ENCODE measurements at places on chromosomes 5 and 9. TPM values are rescaled to one million over a fixed set of nuclear protein-coding genes. Genes with fewer than 3 reads are reported as not detected.

Gene SLC6A19
- polyA plus RNA-seq = not detected

DNA sequence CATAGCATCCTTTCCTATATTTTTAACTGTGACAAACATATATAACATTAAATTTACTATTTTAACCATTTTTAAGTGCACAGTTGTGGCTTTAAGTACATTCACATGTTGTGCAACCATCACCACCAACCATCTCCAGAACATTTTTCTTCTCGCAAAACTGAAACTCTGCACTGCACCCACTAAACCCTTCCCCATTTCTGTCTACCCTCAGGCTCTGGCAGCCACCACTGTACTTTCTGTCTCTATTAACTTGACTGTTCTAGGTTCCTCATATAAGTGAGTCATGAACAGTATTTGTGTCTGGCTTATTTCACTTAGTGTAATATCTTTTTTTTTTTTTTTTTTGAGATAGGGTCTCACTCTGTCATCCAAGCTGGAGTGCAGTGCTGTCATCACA lies 25.5 kb downstream of the KCNMB1 start:
- no peak for DNase-seq

Gene DHFR
- 8.5 TPM for polyA plus RNA-seq

Gene PCDHGA7
- 0.23 TPM for polyA plus RNA-seq

DNA sequence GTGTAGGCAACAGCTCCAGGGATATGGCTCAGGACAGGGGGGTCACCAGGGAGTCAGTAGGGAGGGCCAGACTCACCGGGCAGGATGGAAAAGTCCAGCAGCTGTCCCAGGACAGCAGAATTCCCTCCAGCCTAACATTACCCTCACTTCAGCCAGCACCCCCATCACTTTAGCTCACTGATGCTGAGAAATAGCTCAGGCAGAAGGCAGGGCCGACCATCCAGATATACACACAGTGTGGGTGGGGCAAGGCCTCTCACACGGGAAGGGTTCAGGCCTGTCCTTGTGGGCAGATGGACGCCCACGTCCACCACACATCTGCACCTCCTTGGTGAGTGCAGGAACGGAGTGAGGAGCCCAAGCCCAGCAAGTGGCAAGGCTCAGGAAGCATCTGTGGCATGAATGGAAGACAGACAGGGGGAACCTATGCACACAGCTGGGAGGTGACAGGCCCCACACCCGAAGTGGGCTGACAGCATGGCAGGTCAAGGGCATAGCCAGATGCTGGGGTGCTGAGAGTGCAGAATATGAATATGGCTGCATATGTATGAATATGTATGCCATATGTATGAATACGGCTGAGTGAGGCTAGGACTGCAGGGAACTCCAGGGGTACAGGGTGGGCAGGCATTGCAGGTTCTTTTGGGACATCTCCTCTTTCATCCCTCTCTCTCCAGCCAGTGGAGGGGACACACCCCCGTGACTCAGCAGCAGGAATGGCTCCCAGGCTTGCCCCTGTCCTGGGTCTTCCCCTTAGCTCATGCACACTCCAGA lies 17.0 kb downstream of the BICD2 start:
- no peak for DNase-seq

Gene COL23A1
- not detected for polyA plus RNA-seq

GRCh38 chr9:15206903-15207696 lies 99.9 kb downstream of the TTC39B start:
- no peak for DNase-seq

DNA sequence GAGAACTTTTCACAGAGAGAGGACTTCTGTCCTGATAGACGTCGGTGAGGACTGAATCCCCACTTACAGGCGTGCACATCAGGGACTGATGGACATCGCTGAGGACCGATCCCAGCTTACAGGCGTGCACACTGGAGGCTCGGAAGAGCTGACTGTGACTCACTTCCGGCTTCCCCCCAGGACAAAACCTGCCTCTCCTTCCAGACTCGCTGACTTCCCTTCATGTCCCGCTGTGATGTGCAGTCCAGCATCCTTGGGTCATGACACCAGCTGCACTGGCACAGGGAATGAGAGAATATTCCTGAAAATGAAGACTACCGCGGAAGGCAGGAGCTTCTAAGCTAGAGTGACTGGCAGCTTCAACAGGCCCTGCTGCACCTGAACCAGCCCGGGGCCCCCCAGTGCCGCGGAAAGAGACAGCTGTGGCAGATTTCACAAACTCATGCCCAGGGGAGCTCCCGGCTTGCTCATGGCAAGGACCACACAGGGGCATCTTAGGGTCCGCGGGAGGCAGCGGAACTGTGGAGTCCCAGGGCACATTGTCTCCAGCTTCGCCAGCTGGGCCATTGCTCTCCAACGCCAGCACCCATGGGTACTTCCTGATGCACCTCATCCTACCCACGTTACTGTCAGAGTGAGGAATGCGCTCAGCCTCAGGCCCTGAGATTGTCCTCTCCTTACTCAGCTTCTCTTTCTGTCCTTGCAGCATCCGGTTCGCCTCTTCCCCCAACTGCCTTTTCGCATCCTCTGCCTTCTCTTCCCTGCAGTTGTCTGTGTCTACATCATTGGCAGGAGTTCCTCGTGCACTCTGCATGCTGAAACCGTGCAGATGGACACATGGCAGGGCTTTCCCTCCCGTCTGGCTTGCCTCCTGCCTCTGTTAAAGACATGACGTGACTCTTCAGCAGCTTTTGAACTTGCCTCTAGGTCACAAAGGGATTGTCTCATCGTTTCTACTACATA lies 29.5 kb downstream of the SURF6 start:
- no peak for DNase-seq

- DNase-seq = no peak
Measured at GRCh38 chr5:68522863-68523262, 307.3 kb downstream of the PIK3R1 start.

- DNase-seq = peak; percentile 69
Measured at GRCh38 chr5:177444106-177445051, 2.2 kb upstream of the PRR7 start.

DNA sequence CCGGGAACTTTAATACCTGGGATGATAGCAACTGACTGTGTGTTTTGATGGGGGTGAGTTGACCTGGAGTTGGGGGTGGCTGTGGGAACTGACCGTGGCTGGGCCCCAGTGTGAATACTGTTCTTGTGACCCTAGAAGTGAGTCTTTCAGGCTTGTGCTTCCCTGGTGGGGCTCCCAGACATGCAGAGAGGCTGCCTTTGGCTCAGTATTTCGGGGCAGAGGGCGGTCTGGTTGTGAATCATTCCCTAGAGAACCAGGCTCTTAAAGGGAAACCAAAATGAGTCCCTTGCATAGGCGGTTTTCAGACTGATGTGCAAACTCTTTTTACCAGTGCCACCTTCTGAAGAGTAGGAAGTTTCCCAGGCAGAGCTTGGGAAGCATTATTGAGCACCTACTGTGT lies 132.1 kb downstream of the MACROH2A1 start:
- DNase-seq = no peak

DNA sequence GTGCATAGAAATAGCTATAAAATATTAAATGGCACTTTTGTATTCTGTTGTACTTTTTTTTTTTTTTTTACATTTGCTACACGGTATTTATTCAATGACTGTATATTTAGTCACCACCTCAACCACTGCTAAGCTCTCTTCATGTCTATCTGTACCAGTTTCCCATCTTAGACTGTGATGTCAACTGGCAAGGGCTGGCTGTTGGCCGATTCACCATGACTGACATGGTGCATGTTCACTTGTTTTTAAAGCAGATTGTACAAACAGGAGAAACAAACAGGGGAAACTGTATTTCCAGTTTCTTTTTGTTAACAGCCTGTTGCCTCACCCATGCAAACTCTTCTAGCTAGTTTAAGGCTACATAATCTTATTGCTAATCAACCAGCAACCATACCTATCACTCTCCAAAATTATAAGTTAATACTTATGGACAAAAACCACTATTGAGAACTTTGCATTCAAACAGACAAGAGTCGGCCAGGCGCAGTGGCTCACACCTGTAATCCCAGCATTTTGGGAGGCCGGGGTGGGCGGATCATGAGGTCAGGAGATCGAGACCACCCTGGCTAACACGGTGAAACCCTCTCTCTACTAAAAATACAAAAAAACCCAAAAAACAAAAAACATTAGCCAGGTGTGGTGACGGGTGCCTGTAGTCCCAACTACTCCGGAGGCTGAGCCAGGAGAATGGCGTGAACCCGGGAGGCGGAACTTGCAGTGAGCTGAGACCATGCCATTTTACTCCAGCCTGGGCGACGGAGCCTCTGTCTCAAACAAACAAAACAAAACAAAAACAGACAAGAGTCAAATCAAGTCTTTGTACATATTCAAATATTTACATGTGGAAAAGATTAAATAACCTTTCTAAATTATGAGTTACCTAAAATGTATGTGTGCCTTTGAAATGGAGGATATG lies 13.2 kb downstream of the ZFAND5 start:
- DNase-seq = no peak

Gene PHF24
- not detected for polyA plus RNA-seq

- DNase-seq = peak; percentile 89
Measured at GRCh38 chr5:139670369-139671095, 22.4 kb downstream of the CXXC5 start.

Gene HMMR
- 0.34 TPM for polyA plus RNA-seq
